ENCODE measurements at places on chromosomes 1 and 21.

DNA sequence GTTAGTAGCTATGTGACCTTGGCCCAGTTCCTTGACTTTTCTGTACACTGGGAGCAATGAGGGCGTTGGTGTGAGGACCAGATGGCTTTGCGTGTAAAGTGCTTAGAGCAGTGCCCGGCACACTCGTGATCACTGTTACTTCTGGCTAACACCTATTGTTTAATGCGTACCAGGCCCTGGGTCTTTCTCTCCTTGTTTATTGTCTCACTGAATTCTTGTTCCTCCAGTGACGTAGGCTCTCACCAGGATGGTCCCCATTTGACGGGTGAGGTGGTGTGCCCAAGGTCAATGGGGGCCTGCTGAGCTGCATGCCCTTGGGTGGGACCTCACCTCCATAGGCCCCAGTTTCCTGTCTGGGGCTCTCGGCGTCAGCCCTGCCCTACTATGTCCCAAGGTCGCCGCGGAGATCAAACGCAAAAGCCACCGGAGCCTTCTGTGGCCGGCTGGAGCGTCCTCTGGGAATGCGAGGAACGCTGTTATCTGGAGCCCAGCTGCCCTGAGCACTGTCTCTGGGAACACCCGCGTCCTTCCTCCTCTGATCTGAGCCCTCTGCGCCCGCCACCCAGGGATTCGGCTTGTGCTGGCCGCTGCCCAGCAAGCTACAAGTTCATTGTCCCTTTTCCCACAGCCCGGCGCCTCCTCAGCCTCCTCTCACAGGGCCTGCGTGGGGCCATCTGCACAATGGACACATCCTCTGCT, 28.9 kb downstream of the ALPL start:
- no peak for DNase-seq

- DNase-seq = peak; percentile 65
These were observed 58.8 kb downstream of the FRRS1 start for GRCh38 chr1:99707535-99708142.

- no peak for DNase-seq
These were observed 249.1 kb upstream of the PTBP2 start for GRCh38 chr1:96472471-96472870.

DNA sequence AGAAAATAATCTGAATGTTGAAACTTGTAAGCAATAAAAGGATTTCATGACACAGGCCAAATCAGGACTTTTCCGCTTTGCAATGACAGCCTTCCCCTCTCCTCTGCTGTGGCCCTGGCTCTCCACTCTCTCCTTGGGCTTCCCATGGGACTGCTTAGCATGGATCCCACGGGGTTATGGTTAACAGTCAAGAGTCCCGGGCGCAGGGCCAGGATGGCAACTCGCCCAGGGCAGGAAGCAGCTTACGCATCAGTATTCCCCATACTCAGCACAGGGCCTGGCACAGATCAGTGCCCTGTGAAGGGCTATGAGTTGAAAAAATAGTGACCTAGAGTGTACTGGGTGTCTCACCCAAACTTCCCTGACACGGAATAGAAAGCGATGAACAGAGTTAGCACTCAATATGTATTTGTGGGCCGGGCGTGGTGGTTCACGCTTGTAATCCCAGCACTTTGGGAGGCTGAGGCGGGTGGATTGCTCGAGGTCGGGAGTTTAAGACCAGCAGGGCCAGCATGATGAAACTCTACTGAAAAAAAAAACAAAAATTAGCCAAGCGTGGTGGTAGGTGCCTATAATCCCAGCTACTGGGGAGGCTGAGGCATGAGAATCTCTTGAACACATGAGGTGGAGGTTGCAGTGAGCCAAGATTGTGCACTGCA, 29.1 kb upstream of the GRHL3 start:
- DNase-seq = no peak

DNA sequence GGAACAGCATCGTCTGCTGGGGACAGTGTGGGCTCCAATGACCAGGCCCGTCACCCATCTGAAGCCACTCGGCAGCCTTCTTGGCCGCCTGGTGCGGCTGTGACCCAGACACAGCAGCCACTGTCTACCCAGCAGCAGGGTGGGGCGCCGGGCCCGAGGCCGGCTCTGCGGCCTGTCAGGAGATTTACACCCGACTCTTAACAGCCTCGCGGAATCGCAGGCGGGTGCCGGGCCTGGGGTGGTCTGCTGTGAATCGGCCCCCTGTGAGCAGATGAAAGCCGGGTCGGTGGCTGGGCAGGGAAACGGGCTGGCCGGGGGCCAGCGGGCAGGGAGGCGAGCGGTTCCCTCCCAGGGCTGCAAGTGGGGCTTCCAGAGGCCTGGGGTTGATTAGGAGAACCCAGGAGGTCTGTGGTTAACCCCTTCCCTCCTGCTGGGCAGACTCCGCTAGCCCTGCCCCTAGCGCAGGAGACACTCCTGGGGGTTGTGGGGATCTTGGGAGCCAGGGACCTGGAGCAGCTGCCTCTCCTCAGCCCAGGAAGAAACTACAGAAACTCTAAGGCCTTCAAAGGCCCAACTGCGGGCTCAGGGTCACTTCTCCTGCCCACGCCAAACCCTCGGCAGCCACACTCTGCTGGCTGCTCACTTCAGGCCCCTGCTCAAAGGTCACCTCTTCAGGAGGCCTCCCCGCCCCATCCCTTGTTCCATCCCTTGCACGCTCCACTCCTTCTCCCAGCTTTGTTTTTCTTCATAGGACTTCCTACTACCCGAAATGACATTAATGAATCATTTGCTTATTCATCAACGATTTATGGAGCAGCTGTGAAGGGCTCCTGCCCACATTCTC, 15.6 kb downstream of the RUNX3 start:
- no peak for DNase-seq

- peak; percentile 6 for DNase-seq
These were observed 57.3 kb downstream of the OBSCN start for GRCh38 chr1:228265167-228265566.

DNA sequence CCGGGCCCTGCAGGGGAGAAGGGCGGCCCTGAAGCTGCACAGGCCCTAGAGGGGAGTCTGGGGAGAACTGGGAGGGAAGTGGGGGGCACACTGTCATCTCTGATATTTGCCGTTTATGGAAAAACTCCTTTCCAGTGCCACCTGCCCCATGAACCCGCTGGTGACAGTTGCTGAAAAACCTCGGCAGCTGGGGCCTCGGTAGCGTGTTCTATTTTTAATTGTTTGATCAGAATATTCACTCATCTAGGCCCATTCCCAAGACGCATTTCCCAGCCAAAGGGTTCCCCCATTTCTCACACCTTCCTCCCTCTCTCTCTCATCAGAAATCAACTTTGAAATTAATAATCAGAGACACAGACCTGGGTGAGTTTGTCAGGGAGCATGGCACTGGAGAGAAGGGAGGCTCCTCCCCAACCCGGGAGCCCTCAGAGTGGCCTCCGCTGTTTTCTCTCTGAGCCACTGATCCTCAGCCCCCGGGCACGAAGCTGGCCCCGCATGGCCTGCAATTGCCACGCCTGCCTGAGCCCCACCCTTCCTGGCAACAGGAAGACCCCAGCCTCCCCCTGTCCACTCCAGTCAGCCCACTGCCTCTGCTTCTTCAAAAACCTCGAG, 111.1 kb downstream of the CASZ1 start:
- DNase-seq = no peak

DNA sequence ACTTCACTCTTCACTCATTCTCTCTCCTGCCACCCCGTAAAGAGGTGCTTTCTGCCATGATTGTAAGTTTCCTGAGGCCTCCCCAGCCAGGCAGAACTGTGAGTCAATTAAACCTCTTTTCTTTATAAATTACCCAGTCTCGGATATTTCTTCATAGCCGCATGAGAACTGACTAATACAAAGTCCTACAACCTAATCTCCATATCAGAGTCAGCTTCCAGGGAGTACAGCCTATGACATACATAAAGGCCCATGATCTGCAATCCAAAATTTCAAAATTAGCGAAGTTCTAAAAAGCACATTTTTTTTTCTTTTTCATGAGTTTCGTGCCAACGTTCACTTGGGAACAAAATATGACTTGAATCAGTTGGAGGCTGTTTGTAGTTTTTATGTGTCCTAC, 256.9 kb upstream of the DUSP10 start:
- DNase-seq = no peak

DNA sequence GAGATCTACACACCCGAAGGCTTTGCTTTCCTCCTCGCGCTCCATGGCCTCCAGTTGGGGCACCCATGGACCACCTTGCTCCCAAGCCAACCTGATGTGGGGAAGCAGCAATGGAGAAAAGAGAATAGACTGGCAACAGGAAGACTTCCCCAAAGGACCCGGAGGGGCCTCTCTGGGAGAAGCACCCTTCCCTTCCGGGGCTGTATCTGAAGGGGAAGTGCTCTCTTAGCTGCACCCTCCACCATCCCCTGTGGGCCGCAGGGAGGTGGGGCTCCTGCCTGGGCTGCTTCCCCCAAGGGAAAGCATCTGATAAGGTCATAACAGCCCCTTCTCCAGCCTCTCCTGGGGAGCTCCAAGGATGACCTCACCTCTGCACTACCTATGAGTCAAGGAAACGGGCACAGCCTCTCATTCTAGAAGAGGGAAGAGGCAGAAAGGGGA, 100.2 kb downstream of the RIPK4 start:
- DNase-seq = no peak

DNA sequence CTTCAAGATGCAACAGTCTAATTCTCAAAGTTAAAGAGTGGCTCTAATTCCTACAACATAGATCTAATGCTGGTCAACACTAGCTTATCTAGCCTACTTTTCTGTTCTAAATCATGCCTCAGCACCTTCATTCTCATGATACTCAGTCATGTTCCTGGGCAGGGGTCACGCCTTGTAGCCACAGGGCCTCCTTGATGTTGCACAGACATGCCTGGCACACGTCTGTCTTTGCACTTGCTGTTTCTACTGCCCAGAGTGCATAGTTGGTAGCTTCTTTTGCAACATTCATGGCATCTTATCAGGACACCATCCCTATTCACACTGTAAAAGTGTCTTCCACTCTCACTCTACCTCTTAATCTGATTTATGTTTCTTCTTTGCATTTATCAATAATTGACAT, 76.6 kb downstream of the TBX15 start:
- no peak for DNase-seq

DNA sequence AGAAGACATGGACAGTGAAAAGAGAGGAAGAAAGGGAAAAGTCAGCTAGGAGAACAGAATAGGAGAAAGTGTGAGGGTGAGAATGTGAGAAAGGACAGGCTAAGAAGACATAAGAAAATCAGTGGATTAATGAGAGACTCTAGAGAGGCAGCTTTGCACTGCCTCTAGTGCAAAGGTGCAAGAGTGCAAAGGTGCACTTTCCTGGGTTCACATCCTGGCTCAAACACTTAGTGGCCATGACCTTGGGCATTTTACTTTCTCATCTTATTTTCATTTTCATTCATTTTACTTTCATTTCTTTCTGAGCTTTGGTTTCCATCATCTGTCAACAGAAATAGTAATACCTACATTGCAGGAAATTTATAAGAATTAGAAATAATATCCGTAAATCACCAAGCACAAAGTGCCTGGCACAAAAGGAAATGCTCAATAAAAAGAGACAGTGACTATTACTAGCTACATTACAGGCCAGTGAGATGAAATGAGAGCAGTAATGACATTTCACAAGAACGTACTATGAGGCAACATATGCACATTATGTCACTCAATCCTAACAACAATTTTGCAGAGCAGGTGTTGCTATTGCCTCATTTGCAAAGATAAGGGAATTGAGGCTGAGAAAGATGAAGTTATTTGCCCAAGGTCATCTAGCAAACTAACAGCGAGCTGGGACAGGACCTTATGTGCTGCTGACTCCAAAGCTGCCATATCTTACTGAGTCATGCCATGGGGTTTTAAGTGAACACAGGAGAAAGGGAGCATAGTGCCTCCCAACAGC, 107.0 kb upstream of the TLR5 start:
- DNase-seq = no peak

- DNase-seq = no peak
These were observed 54.1 kb downstream of the DSCAM start for GRCh38 chr21:40792691-40793456.

DNA sequence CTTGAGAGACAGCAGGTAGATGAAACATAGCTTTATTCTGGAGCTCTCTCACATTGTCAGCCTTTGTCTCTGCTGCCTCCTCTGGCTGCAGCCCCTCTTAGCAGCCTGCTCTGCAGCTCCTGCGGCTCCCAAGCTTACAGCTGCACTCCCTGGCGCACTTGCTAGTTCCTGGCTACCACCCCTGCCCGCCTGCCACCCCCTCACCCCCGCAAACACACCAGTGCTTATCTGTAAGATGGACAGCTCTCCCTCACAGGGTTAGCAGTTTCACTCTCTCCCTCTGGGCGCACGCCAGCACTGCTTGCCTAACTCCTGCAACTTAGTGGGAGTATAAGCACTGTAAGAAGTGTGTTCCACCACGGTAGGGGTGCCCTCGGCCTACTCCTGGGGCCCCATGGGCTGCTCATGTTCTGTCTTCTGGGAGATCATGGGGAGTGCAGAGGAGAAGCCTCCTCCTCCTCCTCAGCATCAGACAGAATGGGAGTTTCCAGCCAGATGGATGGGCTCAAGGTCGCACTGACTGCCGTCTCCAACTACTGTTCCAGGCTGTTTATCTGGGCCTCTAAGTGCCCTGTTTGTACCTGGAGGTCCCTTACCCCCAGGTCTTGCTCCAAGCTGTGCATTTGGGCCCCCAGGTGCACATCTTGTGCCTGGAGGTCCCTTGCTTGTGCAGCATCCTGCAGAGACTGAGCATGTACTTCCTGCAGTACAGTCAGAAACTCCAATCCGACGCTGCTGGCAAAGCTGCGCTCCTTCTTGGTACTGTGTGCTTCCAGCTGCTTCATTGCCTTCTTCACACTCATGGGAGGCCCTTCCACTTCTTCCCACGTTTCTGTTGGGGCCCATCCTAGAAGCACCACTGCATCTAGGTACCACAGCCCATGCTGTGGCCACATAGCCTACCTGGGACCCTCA, 1388.1 kb downstream of the AMY1C start:
- DNase-seq = no peak

DNA sequence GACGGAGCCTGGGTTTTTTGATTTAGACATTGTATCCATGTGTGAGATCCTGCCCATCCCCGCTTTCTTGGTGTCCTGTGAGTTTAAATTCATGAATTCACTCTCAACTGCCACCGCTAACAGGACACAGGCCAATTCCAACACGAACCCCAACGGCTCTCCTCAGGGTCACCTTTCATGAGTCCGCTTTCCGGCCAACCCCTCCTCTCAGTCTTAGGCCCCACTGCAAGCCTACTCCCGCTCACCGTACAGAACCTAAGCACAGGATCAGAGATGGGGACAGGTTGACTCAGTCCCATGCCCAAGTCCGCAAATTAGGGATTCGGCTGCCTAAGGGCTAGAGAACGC, 238 bp upstream of the SCP2 start:
- DNase-seq = no peak
